A549 treated with CpdA at 1 μM for 4 hours (cell line): ENCODE measurements at places on chromosomes 7 and 10. TPM values are rescaled to one million over a fixed set of nuclear protein-coding genes. Genes with fewer than 3 reads are reported as not detected.

Gene COL13A1
- total RNA-seq, result 0.41 to 0.57 TPM (median 0.43 TPM) in 5 replicates

Gene DYNC1I1
- total RNA-seq, result 0.06 to 0.27 TPM (median 0.18 TPM) in 4 of 5 replicates, not detected in the other

Gene TCAF2
- 0.16 to 0.36 TPM (median 0.24 TPM) in 5 replicates for total RNA-seq

Gene BLNK
- not detected in 5 replicates for total RNA-seq

Gene PHKG1
- total RNA-seq, result 0.39 to 1.2 TPM (median 0.41 TPM) in 5 replicates

Gene IKZF5
- total RNA-seq, result 5.8 to 7.5 TPM (median 6.6 TPM) in 5 replicates

Gene PVRIG
- not detected in 5 replicates for total RNA-seq
